ENCODE measurements at places on chromosomes 6 and 20.

DNA sequence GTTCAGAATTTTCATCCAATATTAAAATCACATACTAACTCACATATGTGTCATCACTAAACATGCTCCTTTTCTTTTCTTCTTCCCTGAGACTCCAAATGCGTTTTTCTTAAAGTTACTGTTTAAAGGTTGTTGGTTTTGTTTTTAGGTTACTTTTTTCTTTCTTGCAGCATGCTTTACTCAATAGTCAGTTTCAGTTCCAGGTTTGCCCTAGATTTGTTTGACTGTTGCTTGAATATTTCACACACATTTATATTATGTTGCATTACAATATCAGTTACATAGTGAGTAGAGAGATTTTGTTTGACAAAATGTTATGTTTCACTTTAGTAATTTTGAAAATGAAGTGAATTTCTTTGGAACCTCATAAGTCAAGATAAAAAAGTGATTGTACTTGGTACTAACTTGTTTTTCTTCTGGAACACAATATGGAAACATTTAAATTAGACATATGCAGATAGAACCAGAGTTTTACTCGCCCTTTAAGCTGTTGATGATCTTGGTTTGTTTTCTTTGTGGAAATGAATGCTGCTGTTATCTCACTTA is 27.3 kb downstream of the FNDC1 start:
- no peak for DNase-seq

DNA sequence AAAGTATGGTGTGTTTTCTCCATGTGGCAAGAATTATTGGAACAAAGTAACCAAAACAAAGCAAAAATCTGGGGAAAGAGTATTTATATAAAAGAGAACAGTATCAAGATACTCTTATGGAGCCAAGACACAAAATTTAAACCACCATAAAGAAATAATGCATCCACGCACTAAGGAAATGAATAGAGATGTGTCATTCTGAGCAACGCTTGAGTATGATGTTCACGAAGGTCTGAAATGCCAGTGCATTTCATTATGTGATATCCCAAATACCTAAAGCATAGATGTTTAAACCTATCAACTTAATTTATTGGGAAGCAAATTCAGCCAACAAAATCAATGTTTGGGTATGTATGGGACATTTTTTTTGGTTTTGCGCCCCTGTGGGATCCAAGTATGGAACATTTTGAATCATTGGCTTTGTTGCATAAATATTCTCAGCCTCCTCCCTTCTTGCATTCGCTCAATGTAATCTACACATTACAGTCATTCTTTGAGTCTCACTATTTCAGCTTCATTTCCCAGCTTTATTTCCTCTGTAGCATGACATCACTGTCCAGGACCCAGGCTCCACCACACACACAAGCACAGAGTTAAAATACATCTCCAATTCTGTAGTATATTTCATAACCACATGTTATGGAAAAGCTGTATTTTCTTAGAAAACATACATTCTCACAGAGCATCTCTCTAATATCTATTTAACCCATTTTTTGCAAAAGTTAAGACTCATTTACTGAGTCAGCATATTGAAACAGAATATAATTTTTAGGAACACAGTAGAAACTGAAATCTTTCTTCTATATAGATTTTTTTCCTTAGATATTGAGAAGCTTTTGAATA is 11.6 kb upstream of the MOXD1 start:
- DNase-seq, result no peak

GRCh38 chr20:35461620-35462019 is 6.2 kb downstream of the CEP250 start:
- no peak for DNase-seq

GRCh38 chr6:15036690-15037245 is 209.1 kb upstream of the JARID2 start:
- peak; percentile 94 for DNase-seq

DNA sequence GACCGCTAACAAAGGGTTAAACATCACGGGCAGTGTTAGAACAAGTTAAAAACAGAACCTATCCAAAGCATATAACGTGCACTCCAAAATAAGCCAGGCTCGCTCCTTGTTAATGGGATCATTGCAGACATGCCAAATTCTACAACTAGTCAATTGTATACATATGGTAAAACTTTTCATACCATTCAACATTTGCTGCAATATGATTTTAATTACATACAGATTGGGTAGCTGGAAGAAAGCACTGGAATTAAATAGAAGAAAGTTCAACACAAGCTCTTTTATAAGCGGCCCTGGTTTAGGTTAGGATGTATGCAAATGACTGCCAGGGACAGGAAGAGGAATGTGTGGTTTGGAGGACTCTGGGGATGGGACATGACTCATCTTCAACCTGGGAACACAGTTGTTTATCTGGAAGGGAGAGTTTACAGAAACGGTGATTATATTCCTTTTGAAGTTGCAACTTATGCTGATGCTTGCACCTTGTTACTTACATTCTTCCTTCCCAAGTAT is 62.5 kb upstream of the TIAM2 start:
- DNase-seq, result no peak

DNA sequence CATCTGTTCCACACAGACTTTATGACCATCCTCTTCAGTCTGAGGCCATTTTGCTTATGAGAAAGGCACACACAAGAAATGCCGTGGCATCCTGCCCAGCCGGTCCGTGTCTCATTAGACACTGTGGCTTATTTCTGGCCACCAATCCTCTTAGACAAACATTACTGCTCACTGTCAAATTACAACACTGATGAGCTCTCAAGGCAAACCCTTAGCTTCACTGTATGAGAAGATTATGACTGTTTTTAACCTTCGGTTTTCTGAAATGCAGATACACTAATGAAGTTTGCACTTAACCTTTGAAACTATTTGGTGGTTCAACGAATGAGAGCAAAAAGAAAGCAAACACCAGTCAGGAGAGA is 50.5 kb upstream of the DST start:
- peak; percentile 95 for DNase-seq

GRCh38 chr6:44224029-44224964 is 902 bp downstream of the SLC29A1 start:
- peak; percentile 66 for DNase-seq

- DNase-seq, result no peak
Observed at GRCh38 chr6:137552809-137553208, 58.6 kb upstream of the OLIG3 start.

- DNase-seq, result no peak
Observed at GRCh38 chr6:137389150-137389704, 105.0 kb downstream of the OLIG3 start.

- DNase-seq, result no peak
Observed at GRCh38 chr6:145372671-145373151, 362.6 kb downstream of the EPM2A start.

DNA sequence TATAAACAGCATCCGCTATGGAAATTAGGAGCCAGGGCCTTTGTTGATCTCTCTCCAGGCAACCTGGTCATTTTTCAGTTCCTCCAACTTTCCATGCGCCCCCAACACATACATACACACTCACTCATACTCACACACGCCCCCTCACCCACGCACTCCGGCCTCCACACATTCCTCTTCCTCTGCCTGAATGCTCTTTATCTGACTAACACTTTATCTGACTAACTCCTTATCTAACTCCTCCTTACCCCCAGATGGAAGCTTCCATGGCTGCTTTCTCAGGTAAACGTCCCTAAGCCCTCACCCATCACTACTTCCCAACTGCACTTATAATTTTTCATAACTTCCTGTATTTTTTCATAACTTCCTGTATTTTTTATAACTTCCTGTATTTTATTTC is 17.4 kb downstream of the CASS4 start:
- DNase-seq, result no peak

DNA sequence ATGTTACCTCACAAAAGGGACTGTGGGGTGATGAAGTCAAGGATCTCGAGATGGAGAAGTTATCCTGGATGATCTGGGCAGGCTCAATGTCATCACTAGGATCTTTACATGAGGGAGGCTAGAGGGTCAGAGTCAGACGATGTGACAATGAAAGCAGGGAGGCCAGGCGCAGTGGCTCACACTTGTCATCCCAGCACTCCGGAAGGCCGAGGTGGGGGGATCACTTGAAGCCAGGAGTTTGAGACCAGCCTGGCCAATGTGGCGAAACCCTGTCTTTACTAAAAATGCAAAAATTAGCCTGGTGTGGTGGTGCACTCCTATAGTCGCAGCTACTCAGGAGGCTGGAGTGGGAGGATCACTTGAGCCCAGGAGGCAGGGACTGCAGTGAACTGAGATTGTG is 68.8 kb downstream of the TTLL2 start:
- no peak for DNase-seq

DNA sequence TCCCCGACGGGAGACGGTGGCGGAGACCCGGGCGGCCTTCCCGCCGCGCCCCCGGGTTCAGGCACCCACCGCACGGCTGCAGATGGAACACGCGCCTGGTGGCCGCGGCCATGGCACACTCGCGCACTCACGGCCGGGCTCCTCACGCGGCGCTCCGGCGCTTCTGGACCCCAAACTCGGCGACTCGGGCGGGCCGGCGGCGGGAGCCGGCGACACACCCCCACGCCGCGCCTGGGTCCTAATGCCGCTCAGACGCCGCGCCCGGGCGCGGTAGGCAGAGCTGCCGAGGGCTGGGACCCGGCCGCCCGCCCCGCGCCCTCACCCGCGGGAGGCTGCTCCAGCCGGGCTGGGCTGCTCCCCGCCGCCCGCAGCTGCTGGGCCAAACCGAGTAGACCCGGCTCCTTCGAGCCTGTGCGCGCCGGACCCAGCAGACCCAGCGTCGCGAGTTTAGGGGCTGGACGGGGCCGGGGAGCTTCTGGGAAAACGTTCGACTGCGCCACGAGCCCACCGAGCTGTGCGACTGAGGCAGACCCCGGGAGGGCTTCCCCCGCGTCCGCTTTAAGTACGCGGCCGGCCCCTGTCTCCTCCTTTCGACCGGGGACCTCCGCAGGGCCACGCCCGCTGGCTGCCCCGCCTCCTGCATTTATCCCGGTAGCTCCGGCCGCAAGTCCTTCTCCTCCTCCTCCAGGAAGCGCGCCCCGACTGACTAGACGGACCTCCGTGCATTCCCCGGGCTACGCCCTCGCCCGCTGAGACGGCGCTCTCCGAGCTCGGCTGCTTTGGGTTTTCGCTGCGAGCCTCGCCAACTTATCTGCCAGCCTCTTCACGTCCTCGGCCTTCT is at the start of gene SLC4A11:
Gene SLC4A11, minus strand, starts transcription at position 165 of the 841 bp plus-strand sequence. Its CDS starts 53 bp downstream, at position 112.
- DNase-seq, result peak; percentile 60

DNA sequence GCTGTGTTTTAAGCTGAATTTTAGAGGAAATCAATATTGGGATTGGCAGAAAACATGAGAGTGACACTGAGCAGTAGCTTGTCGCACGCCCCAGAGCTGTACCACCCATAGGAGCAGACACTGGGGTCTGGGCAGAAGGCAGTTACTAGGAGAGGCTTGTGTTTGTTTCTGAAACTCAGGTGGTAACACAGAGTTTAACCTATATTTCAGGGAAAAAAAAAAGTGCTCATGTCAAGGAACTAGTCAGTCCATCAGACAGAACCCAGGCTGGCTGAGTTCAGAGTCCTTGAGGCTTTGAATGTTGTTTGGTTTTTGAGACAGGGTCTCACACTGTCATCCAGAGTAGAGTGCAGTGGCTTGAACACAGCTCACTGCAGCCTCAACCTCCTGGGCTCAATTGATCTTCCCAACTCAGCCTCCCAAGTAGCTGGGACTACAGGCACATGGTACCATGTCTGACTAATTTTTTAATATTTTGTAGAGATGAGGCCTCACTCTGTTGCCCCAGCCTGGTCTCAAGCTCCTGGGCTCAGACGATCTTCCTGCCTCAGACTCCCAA is 6.6 kb downstream of the SLC22A1 start:
- DNase-seq, result no peak

DNA sequence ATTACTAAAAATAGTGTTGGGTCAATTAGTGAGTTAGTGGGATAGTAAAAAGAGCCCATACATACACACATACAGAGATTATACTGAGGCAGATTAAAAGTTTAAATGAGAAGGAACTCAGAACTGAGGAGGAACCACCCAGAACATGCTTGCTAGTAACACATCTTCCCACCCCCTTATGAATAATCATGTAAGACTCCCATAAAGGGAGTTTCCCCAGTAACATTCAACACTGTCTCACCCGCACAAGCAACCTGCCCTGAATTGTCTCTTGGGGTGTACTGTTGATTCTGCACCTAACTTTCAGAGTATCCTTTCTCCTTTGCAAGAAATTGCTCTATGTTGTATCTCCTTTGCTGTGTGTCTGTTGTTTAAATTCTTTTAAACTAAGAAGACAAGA is 11.1 kb upstream of the HLA-DQB2 start:
- DNase-seq, result no peak

GRCh38 chr6:93323630-93324029 is 95.7 kb downstream of the EPHA7 start:
- DNase-seq, result no peak

DNA sequence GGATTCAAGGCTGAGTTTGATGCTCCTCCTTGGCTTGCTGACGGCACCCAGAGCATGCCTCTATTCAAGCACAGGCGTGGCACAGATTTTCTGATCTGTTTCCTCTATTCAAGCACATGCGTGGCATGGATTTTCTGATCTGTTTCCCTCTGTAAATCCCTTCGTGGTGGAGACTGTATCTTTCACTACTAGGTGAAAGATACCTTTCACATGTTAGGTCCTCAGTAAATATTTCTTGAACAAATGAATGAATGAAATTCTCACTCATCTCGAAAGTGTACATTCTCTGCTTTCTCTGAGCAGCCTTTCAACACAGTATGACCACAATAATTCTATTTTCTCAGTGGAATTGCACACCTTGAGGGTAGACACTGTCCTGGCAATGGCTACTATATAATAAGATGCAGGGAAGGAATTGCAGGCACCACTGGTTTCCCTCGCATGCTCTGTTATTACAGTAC is 72.6 kb upstream of the F13A1 start:
- no peak for DNase-seq

DNA sequence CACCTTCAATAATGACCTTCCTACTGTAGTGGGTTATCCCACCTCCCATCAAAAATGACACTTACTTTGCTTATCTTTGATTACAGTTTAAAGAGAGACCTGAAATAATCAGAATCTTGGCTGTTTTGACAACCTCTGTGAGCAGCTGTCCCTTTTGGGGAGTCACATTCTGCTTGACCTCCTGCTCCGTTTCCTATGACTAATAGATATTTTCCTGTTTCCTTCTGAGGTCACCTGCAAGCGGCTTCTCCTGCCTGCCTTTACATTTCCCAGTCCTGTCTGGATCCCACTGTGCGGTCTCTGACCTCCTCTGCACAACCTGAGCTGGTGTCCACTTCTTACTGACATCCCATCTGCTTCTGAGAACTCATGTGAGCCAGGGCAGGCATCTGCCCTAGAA is 54.2 kb downstream of the TRAM2 start:
- DNase-seq, result no peak

DNA sequence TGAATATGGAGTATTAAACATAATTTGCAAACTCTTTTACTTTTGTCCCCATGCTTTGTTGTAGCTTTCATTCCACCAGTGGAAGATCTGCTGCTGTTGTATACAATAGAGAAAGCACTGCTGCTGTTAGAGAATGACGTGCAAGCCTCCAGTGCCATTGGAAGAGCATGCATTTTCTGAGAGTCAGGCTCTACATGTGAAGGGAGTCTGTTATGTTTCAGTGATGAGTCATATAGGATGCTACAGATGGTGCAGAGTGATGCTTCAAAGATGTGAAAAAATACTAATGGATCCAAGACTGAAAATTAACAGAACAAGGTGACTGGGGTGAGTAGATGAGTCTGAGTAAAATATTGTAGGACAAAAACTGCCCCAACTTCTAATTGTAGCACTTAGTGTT is 22.4 kb upstream of the BACH2 start:
- no peak for DNase-seq

Data from WERI-Rb-1 (cell line).